ENCODE measurements at places on chromosomes 16 and 17. TPM values are rescaled to one million over a fixed set of nuclear protein-coding genes. Genes with fewer than 3 reads are reported as not detected.

ZPBP2 gene
- not detected for total RNA-seq

TOP2A gene
- 2.1 TPM for total RNA-seq

DNA sequence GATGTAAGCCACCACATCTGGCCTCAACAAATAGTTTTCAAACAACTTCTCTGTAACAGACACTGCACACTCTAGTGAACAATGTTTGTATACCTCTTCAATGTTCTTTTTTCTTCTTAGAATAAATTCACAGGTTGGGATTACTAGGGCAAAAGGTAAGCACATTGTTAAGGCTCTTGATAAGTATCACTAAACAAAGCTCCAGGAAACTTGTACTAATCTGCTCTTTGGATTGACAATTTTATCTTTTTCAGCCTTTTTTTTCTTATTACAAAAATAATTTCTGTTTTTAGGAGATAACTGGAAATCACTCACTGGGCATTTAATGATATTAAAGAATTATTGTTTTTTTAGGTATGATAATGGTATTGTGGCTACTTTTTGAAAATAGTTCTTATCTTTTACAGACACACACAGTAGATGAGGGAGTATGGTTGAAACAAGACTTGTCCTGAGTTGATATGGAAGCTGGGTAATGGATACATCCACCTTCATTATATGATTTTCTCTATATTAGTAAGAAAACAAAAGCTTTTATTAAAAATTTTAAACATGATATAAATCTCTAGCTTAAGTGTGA, 7.7 kb upstream of the MPRIP start:
- H3K36me3 ChIP-seq = no peaks in the 10 kb centered on the region
- no peaks in the 10 kb centered on the region for H3K27me3 ChIP-seq
- DNase-seq = no peak
- H3K4me3 ChIP-seq = no peak overlapping the region
- H3K27ac ChIP-seq = no peak overlapping the region
- H3K4me1 ChIP-seq = peaks cover 9% of the 10 kb centered on the region

GRCh38 chr17:36746381-36747053, 145.1 kb downstream of the MRM1 start:
- no peak overlapping the region for H3K4me3 ChIP-seq
- H3K27me3 ChIP-seq = peaks cover 3% of the 10 kb centered on the region
- DNase-seq = no peak
- no peak overlapping the region for H3K27ac ChIP-seq

DNA sequence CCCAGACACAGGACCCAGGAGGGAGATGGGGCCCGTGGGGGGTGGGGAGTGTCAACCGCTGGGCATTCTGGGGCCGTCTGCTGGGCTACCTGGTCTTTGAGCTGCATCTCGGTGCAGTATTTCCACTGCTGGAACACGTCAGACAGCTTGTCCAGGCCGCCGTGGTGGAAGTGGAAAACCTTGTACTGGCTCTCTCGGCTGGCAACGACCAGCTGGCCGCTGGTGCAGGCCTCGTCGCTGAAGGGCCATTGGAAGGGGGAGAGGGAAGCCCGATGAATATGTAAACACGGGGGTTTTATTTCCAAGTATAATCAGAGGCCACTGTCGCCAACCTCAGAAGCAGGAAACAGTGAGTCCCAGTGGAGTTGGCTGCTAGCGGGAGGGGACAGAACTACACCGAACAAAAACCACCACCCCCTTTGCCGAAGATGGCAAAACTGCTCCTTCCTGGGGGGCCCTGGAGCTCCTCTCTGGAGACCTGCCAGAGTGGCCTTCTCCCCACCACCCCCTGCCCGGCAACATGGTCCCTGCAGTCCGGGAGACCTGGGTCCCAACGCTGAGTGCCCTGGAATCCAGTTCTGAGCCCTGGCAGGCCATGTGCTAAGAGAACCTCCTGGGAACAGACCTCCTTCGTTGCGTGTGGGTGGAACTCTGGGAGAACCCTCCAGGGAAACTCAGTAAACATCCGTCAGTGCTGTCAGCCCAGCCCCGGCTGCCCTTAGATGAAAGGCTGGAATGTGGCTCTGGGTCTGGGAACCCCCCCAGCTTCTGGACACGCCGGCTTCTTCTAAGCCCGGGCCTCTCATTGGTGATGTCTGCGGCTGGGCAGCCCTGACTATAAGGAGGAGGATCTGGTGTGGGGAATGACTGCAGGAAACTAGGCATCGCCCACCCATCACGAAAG, 84.1 kb downstream of the TBC1D16 start:
- no peak overlapping the region for H3K4me3 ChIP-seq
- H3K36me3 ChIP-seq = peaks cover 19% of the 10 kb centered on the region
- peaks cover 19% of the 10 kb centered on the region for H3K4me1 ChIP-seq
- peak; percentile 75 for DNase-seq
- H3K27ac ChIP-seq = peak overlapping the region; percentile 41
